ENCODE measurements at places on chromosomes 5 and 9.

GRCh38 chr5:52013523-52013922 lies 630.3 kb downstream of the ISL1 start:
- no peak for DNase-seq

GRCh38 chr9:109585796-109586195 lies 87.7 kb upstream of the PTPN3 start:
- no peak for DNase-seq

DNA sequence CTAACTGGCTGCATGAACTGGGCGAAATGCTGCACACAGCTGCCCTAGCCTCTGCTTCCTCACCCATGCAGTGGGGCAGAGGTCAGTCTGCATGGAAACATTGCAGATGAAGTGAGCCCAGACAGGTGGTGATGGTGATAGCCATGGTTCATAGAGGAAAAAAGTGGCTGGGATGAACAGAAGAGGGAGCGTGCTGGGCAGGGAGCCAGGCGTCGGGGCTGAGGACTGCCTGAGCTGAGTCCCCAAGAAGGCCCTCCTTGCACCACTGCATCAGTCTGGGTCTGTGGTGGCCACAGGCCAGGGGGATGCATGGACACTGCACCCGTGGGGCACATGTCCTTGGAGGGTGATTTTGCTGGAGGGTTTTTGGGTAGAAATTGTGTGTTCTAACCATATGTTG lies 80.5 kb downstream of the AMBP start:
- no peak for DNase-seq

GRCh38 chr5:111942661-111943401 lies 185.8 kb upstream of the NREP start:
- DNase-seq: no peak

- no peak for DNase-seq
Measured at GRCh38 chr9:71306134-71306533, 184.7 kb upstream of the TRPM3 start.

GRCh38 chr5:99621772-99622681 lies 693.2 kb upstream of the CHD1 start:
- no peak for DNase-seq

- DNase-seq: no peak
Measured at GRCh38 chr5:6638236-6638635, 5.0 kb downstream of the SRD5A1 start.

DNA sequence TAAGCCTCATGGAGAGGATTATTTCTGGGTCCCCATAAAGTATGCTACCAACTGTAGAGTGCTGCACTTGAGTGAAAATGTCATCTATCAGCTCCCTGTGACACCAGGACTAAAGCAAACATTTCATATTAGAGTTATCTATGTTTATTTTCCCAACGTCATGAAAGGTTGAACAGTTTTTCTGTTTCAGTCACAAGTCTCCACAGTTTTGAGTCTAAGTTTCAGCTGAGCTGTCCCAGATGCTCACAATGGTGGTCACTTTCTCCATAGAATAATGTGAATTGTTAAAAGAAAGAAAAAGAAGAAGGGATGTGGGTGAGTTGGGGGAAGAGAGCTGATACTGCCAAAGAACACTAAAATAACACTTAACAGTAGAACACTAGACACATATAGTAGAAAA lies 126.3 kb upstream of the C9orf72 start:
- DNase-seq: no peak

GRCh38 chr5:81247441-81247972 lies 14.4 kb downstream of the CKMT2 start:
- no peak for DNase-seq

GRCh38 chr9:99451112-99451606 lies 229.1 kb downstream of the SEC61B start:
- DNase-seq: no peak

- no peak for DNase-seq
Measured at GRCh38 chr9:96449523-96449844, 485 bp upstream of the HABP4 start.

DNA sequence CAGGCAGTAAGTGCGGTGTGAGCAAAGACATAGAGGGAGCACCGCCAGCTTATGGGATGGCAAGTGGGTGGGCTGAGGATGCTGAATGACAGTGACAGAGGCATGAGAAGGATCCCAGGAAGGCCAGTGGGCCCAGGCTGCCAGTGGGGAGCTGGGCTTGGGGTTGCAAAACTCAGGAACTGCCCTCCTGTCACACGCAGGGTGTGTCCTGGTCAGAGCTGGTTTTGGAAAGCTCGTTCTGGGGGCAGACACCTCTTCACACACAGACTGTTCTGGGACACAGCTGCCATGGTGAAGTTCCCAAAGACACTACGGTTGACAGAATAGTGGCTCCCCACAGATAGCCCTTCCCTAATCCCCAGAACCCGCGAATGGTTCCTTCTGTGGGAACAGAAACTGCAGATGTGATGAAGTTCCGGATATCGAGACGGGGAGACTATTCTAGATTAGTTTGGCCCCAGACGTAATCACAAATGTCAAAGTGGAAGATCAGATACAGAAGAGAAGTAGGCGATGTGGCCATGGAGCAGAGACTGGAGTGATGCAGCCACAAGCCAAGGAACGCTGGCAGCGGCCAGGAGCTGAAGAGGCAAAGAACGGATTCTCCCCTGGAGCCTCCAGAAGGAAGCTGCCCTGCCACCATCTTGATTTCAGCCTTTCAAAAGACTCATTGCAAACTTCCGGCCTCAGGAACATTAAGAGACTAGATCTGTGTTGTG lies 159.0 kb downstream of the COL23A1 start:
- no peak for DNase-seq

- no peak for DNase-seq
Measured at GRCh38 chr9:87641067-87641466, 84.9 kb upstream of the CTSL start.

GRCh38 chr9:102518324-102518723 lies 476.8 kb upstream of the CYLC2 start:
- no peak for DNase-seq

DNA sequence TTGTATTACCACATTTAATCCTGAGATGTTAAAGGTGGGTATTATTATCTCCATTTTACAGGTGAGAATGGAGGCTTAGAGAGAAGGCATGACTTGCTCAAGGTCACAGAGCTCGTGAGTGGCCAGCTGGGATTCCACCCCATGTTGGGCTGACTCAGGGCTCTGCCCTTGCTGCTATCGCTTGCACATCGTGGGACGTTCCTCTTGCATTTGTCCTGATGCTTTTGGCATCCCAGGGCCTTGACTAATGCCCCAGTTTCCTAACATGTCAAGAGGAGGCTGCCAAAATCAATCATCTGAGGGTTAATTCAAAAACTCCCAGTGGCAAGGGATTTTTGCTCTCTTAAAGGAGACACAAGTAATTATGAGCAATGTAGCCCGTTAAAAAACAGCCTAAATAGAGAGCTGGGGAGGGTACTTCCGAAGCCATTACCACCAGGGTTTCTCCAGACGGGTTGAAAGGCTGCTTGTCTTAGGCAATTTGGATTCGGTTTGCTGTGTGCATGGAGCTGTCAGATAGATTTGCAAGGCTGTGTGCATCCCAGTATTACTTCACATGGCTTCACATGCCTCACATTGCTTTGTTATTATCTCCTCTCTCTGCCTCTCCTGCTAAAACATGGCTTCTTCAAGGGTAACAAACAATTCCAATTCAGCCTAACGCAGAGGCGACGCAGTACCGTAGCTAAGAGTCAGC lies 347.4 kb downstream of the DRD1 start:
- DNase-seq: no peak

DNA sequence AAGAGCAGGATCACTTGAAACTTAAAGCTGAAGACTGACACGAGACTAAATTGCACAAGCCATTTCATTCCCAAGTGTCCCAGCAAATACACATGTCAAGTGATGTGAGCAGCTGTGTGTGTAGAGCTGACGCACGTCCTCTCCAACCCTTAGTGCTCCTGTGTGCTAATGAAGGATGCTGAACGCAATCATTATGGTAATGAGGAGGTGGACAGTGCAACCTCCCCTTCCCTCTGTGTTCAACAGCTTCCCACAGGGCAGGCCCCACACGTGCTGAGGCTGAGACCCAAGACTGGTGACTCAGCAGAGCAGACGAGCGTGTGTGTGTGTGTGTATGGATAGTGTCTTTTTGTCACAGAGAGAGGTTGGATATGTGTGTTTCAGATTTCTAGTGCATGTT lies 702.1 kb downstream of the SEMA5A start:
- DNase-seq: no peak

- DNase-seq: no peak
Measured at GRCh38 chr5:83124593-83124992, 47.2 kb downstream of the XRCC4 start.

- no peak for DNase-seq
Measured at GRCh38 chr9:37700900-37701299, 50.1 kb downstream of the FRMPD1 start.

DNA sequence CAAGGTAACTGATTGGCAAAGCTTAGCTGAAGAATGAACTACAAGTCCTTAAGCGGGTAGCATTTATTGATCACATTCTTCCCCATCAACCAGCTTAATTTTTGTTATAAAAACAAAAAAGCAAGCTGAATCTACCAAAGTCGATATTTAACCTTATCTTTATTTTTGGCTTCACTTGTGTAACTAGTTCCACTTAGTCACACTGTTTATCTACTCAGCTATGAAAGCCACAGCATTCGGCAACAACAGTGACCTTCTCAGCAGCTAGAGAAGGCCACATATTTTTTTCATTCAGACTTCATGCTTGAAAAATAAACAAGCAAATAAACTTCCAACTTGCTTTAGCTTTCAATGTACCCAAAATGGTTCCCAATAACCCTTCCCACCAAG lies 69.4 kb downstream of the KLHL3 start:
- no peak for DNase-seq

- no peak for DNase-seq
Measured at GRCh38 chr9:37911271-37911681, 7.3 kb upstream of the SLC25A51 start.
